Esophagus muscularis mucosa (tissue), 4 donors: ENCODE measurements at places on chromosomes 12 and 14. TPM values are rescaled to one million over a fixed set of nuclear protein-coding genes. Genes with fewer than 3 reads are reported as not detected.

DNA sequence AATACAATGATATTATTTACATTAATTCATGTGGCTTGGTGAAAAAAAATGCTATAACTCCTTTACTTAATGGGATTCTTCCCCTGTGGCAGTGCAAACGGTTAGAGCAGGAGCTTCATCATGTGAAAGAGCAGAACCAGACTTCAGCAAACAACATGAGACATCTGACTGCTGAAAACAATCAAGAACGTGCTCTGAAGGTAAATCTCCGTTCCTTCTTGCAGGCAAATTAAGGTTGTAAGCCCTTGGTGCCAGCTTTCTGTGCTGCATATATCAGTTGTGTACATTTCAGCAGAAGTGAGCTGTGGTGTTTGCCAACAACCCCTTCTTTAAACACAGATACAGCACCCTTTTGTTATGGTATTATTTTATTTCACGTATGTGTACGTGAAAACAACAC is 171.7 kb downstream of the MIPOL1 start:
- H3K4me1 ChIP-seq, result no peaks in the 10 kb centered on the region
- peaks cover 1% of the 10 kb centered on the region for H3K36me3 ChIP-seq
- no peak for DNase-seq

DNA sequence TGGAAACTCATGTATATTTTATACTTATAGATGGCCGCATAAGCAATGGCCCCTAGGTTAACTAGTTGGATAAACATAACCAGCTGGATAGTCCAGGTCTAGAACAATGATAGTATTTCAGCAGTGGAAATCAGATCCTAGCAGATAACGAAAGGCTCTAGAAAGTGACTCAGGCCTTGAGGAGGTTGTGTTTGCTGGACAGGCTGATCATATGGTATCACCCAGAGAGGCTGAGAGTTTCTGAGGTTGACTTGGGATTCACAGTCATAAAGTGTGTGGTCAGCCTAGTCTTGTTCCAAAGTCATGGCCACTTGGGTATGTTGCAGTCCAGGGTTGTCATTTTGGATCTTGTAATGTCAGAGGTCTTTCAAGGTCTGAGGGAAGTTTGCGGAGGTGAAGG is 16.8 kb downstream of the FLVCR2 start:
- H3K4me1 ChIP-seq, result no peaks in the 10 kb centered on the region
- H3K4me3 ChIP-seq, result no peak overlapping the region
- no peak overlapping the region for H3K27ac ChIP-seq
- H3K27me3 ChIP-seq, result no peaks in the 10 kb centered on the region
- no peaks in the 10 kb centered on the region for H3K36me3 ChIP-seq
- DNase-seq, result no peak

- no peak for DNase-seq
- no peaks in the 10 kb centered on the region for H3K27me3 ChIP-seq
- H3K27ac ChIP-seq, result no peak overlapping the region
- H3K36me3 ChIP-seq, result no peaks in the 10 kb centered on the region
- H3K4me3 ChIP-seq, result no peak overlapping the region
These were observed 8.7 kb downstream of the BEGAIN start for GRCh38 chr14:100578552-100578951.

- no peak for DNase-seq
- no peak overlapping the region for H3K27ac ChIP-seq
- no peaks in the 10 kb centered on the region for H3K36me3 ChIP-seq
- no peak overlapping the region for H3K4me3 ChIP-seq
These were observed 8.5 kb downstream of the SLC6A15 start for GRCh38 chr12:84904051-84904450.

GRCh38 chr12:85182699-85183098 is 97.3 kb upstream of the ALX1 start:
- H3K36me3 ChIP-seq, result no peaks in the 10 kb centered on the region
- no peaks in the 10 kb centered on the region for H3K27me3 ChIP-seq
- H3K4me1 ChIP-seq, result no peaks in the 10 kb centered on the region
- no peak overlapping the region for H3K4me3 ChIP-seq

GRCh38 chr14:72332046-72332445 is 399.8 kb downstream of the RGS6 start:
- no peak overlapping the region for H3K4me3 ChIP-seq
- no peaks in the 10 kb centered on the region for H3K27me3 ChIP-seq

GRCh38 chr12:90978117-90978770 is 23.3 kb upstream of the CCER1 start:
- H3K36me3 ChIP-seq, result no peaks in the 10 kb centered on the region
- H3K27ac ChIP-seq, result no peak overlapping the region
- no peaks in the 10 kb centered on the region for H3K27me3 ChIP-seq
- no peak overlapping the region for H3K4me3 ChIP-seq

DNA sequence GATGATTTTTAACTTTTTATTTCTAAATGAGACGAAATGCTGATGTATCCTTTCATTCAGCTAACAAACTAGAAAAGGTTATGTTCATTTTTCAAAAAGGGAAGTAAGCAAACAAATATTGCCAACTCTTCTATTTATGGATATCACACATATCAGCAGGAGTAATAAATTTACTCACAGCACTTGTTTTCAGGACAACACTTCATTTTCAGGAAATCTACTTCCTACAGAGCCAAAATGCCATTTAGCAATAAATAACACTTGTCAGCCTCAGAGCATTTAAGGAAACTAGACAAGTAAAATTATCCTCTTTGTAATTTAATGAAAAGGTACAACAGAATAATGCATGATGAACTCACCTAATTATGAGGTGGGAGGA is 139.6 kb downstream of the HMGA2 start:
- no peaks in the 10 kb centered on the region for H3K4me1 ChIP-seq
- no peak overlapping the region for H3K27ac ChIP-seq

DNA sequence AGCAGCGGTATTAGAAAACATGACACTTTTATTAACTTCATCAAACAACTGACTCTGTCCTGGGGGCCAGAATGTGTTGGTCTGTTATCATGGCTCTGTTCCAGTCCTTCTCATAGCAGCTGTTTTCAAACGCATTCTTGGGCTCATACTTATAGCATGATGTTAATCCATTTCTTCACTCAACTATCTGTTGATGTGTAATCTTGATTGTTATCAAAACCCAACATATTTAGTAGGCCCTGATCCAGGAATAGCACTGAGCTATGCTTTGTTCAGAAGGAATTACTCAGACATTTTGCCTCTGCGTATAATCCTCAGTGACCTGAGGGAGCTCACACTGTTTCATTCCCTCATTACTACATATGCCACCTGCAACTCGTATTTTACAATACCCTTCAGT is 315.9 kb downstream of the BMP4 start:
- DNase-seq, result no peak
- no peaks in the 10 kb centered on the region for H3K36me3 ChIP-seq
- H3K4me1 ChIP-seq, result no peaks in the 10 kb centered on the region
- no peak overlapping the region for H3K4me3 ChIP-seq
- no peaks in the 10 kb centered on the region for H3K27me3 ChIP-seq

DNA sequence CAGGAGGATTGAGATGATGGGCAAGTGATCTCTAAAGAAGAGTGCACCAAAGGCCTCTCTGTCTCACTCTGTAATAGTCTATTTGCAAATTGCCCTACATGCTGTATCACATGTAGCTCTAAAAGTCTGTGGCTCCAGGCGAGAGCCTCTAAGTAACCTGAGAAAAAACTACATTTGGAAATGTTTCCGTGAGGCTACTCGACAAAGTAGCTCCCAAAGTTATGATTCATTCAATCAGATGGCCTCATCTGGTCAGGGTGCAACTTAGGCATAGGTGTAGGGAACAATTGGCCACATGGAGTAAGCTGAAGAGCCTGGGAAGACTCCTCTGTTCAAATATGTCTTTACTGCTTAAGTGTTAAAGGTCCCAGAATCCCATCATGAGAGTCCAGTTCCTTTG is 155.4 kb upstream of the PLEKHG7 start:
- no peak overlapping the region for H3K27ac ChIP-seq
- H3K4me1 ChIP-seq, result peaks cover 16% of the 10 kb centered on the region
- no peak for DNase-seq
- no peak overlapping the region for H3K4me3 ChIP-seq
- no peaks in the 10 kb centered on the region for H3K36me3 ChIP-seq

- no peaks in the 10 kb centered on the region for H3K4me1 ChIP-seq
- DNase-seq, result no peak
- no peak overlapping the region for H3K4me3 ChIP-seq
- H3K27me3 ChIP-seq, result no peaks in the 10 kb centered on the region
These were observed 121.9 kb downstream of the DNAI7 start for GRCh38 chr12:25072906-25073650.

DNA sequence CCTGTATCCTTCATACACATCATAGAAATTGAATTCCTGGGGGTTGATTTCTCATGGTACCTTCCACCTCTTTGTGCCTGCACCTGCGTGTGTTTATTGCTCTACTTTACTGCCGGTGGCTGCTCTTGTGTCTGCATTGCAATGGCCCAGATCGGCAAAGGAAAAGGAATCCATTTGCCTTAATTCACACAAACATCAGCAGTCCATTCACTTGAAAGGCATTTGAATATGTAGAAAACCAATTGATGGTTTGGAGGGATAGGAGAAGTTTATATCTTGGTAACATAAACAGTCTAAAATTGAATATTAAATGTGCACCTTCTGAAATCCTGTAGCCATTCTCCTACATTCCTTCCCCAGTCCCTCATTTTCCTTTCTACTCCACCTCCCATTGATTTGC is 74.0 kb downstream of the SNAPC1 start:
- no peak overlapping the region for H3K4me3 ChIP-seq
- no peak for DNase-seq
- no peaks in the 10 kb centered on the region for H3K36me3 ChIP-seq
- H3K27ac ChIP-seq, result no peak overlapping the region

DNA sequence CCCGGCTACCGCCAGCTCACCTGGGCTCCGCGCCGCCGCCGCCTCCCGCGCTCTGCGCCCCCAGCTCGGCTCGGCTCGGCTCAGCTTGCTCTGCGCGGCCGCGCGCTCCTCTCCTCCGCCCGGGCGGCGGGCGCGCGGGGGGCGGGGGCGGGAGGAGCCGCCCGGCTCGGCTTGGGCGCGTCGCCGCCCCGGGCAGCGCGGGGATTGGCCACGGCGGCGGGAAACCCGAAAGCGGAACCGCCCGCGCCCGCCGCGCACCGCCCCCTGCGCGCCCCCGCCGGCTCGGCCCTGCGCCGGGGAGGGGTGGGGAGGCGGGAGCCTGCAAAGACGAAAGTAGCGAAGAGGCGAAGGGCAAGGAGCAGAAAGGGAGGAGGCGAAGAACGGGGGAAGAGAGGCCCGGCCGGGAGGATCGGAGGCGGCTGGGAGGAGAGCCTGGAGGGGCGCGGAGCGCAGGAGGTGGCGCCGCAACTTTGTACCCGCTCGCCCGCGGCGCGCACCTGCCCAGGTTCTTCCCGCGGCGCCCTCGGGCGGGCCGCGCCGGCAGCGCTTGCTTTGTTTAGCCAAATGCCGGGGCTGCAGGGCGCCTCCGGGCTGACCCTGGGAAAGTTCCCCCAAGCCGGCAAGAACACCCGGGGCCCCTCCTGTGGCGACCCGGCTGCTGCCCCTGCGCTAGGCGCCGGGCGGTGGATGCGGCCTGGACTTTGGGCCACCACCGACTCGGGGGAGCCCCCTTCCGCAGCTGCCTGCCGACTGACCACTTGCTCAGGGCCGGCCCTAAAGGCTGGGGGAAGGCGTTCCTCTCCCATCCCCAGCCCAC is at the start of gene CAMKK2:
Gene CAMKK2 (minus strand): TSS at position 92 of the 817 bp plus-strand sequence. CDS start 22,183 bp downstream, outside the sequence.
- no peaks in the 10 kb centered on the region for H3K27me3 ChIP-seq
- peak within 1 kb of the TSS; percentile 86 for H3K27ac ChIP-seq
- peaks cover 25% of the 10 kb centered on the region for H3K4me1 ChIP-seq

- H3K27ac ChIP-seq, result no peak overlapping the region
- no peak for DNase-seq
- H3K4me3 ChIP-seq, result no peak overlapping the region
- H3K4me1 ChIP-seq, result no peaks in the 10 kb centered on the region
- no peaks in the 10 kb centered on the region for H3K27me3 ChIP-seq
These were observed 6.2 kb upstream of the RNASE10 start for GRCh38 chr14:20499108-20499507.

GRCh38 chr12:68970951-68971350 is 38.0 kb upstream of the CPM start:
- no peaks in the 10 kb centered on the region for H3K4me1 ChIP-seq
- DNase-seq, result no peak
- H3K27me3 ChIP-seq, result no peaks in the 10 kb centered on the region
- H3K27ac ChIP-seq, result no peak overlapping the region
- no peaks in the 10 kb centered on the region for H3K36me3 ChIP-seq
- H3K4me3 ChIP-seq, result no peak overlapping the region

GRCh38 chr12:92803903-92804302 is 101.1 kb downstream of the PLEKHG7 start:
- no peaks in the 10 kb centered on the region for H3K4me1 ChIP-seq
- peaks cover 21% of the 10 kb centered on the region for H3K36me3 ChIP-seq
- no peak overlapping the region for H3K4me3 ChIP-seq
- H3K27me3 ChIP-seq, result no peaks in the 10 kb centered on the region
- H3K27ac ChIP-seq, result no peak overlapping the region

DNA sequence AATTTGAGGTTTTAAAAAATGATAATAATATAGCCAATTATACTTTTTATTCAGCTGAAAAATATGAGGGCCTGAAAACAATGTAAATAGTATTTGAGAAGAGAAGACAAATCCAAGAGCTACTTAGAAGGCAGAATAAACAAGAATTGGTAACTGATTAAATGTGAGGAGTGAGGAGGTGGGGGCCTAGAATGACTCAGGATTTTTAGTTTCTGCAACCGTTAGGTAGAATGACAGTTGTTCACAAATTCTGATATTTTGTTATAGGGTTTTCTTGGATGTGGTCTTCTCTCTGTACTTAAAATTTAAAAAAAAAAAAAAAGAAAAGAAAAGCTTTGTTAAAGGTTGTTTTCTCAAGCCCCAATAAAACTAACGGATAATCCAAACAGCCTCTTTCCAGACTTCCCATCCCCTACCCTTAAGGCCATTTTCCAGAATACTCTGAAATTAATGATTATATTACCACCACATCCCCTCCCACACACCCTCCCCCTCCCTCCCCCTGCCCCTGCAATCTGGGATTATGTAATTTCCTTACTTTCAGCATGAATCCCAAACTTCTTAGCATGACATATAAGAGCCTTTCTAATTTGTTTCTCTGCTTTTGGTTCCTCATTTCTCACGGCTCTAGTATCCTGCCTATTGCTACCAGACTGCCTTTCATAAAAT is 50.4 kb downstream of the LRP6 start:
- no peak for DNase-seq
- H3K36me3 ChIP-seq, result no peaks in the 10 kb centered on the region
- no peak overlapping the region for H3K27ac ChIP-seq
- no peaks in the 10 kb centered on the region for H3K27me3 ChIP-seq

FGF23 gene
- total RNA-seq, result not detected

SLC5A8 gene
- not detected for total RNA-seq

NPAS3 gene
- 3.3 TPM for total RNA-seq

ANKRD33 gene
- total RNA-seq, result not detected

GPR162 gene
- 9.9 TPM for total RNA-seq

APOF gene
- not detected for total RNA-seq

MMP19 gene
- 5.5 TPM for total RNA-seq

TMEM179 gene
- total RNA-seq, result 2.2 TPM

KCNA5 gene
- 5.9 TPM for total RNA-seq

LRFN5 gene
- 4.1 TPM for total RNA-seq

SOAT2 gene
- total RNA-seq, result not detected

TBC1D30 gene
- total RNA-seq, result 2.1 TPM
